Foreskin keratinocyte (primary cell): ENCODE measurements at places on chromosomes 5 and 9. TPM values are rescaled to one million over a fixed set of nuclear protein-coding genes. Genes with fewer than 3 reads are reported as not detected.

Gene SLC36A2
- not detected in 2 replicates for polyA plus RNA-seq

GRCh38 chr9:92685022-92685421, 15.1 kb upstream of the IPPK start:
- no peak for DNase-seq

Gene SPOCK1
- polyA plus RNA-seq: 0.10 and 0.27 TPM in 2 replicates

DNA sequence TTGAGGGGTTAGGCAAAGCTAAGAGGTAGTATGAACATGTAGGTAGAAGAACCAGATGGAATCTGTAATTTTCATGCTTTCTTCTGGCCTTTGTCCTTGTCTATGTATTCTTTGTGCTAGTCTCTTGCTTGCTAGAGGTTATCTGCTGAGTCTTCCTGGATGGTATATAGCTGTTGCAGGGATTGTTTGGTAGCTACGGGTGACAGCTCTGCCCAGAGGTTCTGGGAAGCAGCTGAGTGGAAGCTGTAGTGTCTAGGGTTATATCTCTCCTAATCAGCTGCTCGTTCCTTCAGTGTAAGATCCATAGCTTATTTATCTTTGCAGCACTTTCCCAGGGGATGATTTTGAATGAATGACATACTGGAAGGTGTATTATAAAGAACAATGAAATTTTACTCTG, 100.3 kb downstream of the ATG10 start:
- no peak for DNase-seq

DNA sequence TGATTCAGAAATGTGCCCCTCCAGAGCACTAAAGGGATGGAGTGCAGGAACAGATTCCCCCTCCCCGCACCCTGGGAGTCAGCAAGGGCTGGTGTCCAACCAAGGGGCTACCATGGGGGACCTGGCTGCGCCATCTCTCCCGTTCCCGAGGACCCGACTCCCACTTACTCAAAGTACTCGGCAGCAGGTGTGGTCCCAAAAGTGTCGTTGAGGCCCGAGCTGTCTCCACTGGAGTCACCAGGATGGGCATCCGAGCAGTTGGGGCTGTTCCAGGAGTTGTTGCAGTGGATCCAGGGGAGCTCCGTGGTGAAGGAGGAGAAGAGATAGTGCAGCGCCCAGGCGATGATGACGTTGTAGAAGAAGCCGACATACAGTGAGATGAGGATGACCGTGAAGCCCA, 12.9 kb downstream of the SLC6A3 start:
- DNase-seq: no peak

DNA sequence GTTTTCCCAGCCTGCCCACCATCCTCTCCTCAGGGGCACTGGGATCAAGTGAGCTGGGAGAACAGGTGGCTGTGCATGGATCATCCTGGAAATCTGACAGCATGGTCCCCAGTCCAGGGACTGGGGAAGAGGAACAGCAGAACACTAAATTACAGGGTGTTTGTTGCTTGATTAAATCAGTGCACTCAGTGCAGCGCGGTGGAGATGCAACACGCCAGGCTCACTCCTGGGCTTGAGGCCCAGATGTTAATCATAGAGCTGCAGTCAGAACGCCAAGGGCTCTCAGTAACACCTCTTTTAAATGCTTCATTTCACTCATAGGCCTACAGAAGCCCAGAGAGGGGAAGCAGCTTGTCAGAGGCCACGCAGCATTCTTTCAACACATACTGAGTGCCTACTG, 14.2 kb upstream of the LARP1 start:
- no peak for DNase-seq

DNA sequence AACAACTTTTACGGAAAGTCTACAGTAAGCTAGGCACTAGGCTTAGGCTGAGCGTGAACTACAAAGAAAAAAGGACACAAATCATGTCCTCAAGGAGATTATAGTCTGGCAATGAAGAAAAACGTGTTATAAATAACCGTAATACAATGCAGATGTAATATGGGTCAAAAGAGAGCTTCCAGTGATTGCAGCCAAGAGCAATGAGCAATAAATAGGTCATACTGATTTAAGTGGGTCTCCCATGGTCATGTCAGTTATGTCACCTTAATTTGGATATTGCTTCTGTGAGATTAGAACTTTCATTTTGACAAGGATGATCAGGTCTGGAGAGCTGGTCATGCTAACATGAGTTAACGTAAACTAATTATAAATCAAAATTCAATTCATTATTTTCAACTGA, 158.6 kb upstream of the GNA14 start:
- DNase-seq: no peak

GRCh38 chr9:95270790-95271189, 46.7 kb downstream of the FANCC start:
- DNase-seq: no peak

DNA sequence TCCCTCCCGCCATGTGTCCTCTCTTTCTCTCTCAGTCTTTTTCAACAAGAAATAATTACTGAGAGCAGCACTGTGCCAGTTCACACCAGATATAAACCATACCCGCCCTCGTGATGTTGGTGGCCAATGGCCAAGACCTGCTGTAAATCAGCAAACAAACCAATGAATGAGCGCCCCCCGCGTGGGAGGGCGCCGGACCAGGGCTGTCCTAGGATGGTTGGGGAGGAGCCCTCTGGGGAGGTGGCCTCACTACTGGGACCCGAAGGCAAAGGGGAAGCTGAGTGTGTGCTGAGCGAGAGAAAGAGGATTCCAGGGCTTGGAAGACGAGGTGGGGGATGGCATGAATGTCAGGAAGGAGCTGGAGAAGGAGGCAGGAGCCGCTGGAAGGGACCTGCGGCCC, 51.2 kb upstream of the BARHL1 start:
- no peak for DNase-seq

Gene PCYOX1L
- polyA plus RNA-seq: 4.7 and 6.0 TPM in 2 replicates

GRCh38 chr9:114167591-114168091, 12.3 kb downstream of the COL27A1 start:
- no peak for DNase-seq

DNA sequence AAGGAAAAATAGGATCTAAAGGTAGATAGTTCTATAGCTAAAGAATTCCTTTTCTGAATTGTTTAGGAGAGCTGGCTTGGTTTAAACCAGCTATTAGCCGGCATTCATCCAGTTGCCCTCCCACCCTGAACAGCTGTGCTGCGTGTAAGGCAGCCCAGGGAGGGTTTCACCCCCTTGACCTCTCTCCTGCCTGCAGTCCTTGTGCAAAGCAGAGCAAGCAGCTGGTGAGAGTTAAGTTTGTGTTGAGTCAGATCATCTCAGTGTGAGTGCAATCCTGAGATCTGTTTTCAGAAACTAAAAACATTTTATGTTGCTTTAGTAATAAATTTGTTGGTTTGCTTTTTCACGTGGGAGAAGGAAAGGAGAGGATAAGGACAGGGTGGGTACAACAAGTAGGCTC, 13.0 kb downstream of the SLC25A25 start:
- DNase-seq: no peak

DNA sequence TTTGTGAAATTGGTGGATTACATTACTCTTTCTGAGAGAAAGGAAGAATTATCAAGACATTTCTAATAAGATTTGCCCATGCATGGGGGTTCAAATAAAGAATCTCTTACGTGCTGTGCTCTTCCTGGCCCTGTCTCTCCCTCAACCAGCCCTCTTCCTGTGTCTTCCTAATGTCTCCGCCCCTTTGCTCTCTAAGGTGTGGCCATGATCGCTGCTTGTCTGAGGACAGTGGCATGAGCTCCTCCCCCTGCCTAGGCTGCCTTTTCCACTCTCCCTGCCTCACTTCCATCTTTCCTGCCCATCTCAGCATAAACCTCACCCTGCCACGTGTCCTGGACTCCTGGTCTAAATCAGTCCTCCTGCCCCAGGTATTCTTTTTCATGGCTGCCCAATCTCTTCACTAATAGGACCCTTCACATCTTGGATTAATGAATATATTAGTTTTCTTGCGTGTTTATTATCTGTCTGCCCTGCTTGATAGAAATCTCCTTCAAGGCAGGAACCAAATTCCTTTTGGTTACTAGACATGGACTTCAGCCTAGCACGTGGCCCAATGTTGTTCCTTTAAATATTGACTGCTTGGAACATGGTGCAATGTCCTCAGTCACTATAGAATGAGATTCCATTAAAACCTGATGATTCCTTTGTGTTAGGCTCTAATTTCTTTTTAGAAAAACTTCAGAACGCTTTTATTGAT, 122.3 kb downstream of the MTRR start:
- no peak for DNase-seq

Gene SPZ1
- polyA plus RNA-seq: not detected in 2 replicates

Gene SERF1A
- 0.75 and 3.1 TPM in 2 replicates for polyA plus RNA-seq

Gene F12
- polyA plus RNA-seq: 11.8 and 12.3 TPM in 2 replicates

Gene DNAJA1
- polyA plus RNA-seq: 116 and 146 TPM in 2 replicates

DNA sequence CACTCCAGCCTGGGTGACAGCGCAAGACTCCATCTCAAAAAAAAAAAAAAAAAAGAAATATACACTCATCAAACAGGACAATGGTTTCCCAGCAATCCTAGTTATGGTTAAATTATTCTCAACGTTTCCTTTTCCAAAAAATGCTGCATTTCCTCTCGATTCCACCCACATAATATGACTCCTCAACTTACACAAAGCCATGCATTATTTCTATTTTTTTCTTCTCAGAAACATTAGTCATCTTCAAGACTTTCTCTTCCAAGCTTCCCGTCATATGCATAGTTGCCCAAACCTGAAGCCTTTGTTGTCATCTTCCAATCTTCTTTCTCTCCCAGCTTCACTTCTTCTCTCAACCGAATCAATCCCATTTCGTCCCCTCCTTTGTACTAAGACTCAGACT, 61.4 kb upstream of the RANBP6 start:
- DNase-seq: peak; percentile 49
